ENCODE measurements at places on chromosomes 7 and 10.

GRCh38 chr7:94510582-94511496, 1.2 kb downstream of the CASD1 start:
- peak; percentile 83 for DNase-seq

DNA sequence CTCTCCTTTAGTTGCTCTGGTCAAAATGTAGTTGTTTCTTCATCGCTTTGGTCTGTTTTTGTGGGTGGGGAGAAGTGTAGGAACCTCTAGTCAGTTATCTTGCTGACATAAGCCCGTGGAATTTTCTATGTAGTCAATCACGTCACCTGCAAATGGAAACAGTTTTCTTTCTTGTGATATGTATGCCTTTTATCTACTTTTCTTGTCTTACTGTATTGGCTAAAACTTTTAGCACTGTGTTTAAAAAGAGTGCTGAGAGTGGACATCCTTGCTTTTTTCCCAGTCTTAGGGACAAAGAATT, 42.3 kb downstream of the AKR1E2 start:
- DNase-seq = no peak

GRCh38 chr7:11492307-11492706, 339.7 kb downstream of the THSD7A start:
- DNase-seq = no peak

- DNase-seq = peak; percentile 46
Observed at GRCh38 chr7:24948739-24949138, 31.2 kb downstream of the OSBPL3 start.

GRCh38 chr7:73988197-73988596, 39.8 kb upstream of the ELN start:
- DNase-seq = no peak

- no peak for DNase-seq
Observed at GRCh38 chr7:68364886-68365625, 1233.2 kb upstream of the AUTS2 start.

GRCh38 chr10:43707770-43708169, 59.1 kb upstream of the ZNF32 start:
- DNase-seq = no peak

- no peak for DNase-seq
Observed at GRCh38 chr10:21803374-21803773, 200.2 kb downstream of the DNAJC1 start.

GRCh38 chr7:82567356-82567755, 123.8 kb upstream of the CACNA2D1 start:
- no peak for DNase-seq
